ENCODE measurements at places on chromosomes 13 and 19. TPM values are rescaled to one million over a fixed set of nuclear protein-coding genes. Genes with fewer than 3 reads are reported as not detected.

DNA sequence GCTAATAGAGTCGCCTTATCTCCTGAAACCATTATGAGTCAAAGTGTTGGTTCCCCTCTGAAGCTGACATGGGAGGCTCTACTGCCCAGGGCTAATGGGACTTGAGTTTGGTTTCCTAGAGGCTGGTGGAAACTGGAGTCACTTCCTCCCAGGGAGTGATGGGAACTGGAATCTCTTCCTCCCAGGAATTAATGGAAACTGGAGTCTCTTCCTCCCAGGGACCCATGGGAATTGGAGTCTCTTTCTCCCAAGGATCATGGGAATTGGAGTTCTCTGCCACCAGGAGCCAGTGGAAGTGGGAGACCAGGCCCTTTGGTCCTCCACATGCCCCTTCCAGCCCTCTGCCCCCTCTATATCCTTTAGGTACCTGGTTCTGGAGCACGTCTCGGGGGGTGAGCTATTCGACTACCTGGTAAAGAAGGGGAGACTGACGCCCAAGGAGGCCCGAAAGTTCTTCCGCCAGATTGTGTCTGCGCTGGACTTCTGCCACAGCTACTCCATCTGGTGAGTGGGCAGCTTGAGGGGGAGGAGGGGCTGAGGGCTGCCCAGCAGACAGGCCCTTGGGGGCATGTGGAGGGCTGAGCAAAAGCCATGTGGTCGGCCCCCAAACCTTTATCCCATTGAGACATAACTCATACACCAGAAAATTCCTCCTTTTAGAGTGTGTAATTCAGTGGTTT lies 5.5 kb downstream of the BRSK1 start:
- no peaks in the 10 kb centered on the region for H3K36me3 ChIP-seq
- no peak overlapping the region for H3K27ac ChIP-seq
- H3K4me1 ChIP-seq: peaks cover 8% of the 10 kb centered on the region
- no peak overlapping the region for H3K4me3 ChIP-seq

- no peak for DNase-seq
- no peak overlapping the region for H3K27ac ChIP-seq
- H3K27me3 ChIP-seq: no peaks in the 10 kb centered on the region
- no peak overlapping the region for H3K4me3 ChIP-seq
Measured at GRCh38 chr13:113178896-113179167, 20.4 kb downstream of the PROZ start.

GRCh38 chr13:76886005-76886291 lies 257 bp downstream of the KCTD12 start:
- no peak for DNase-seq
- H3K27ac ChIP-seq: no peak overlapping the region
- peak overlapping the region; percentile 85 for H3K4me3 ChIP-seq

DNA sequence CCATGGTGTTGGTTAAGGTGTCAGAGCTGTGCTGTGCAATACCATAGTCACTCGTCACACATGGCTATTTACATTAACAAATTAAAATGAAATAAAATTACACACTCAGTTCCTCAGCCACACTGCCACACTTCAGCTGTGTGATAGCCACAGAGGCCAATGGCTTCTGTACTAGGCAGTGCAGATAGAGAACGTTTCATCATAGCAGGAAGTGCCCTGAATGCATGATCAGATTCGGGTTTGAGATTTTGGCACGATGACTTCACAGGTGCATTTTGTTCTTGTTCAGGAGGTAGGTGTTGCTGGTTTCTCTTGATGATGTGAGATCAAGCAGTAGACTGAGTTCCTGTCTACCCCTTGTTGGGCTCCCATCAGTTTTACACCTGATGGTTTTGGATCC lies 6.5 kb downstream of the ARMC6 start:
- no peak for DNase-seq
- no peak overlapping the region for H3K4me3 ChIP-seq
- no peaks in the 10 kb centered on the region for H3K27me3 ChIP-seq
- H3K27ac ChIP-seq: peak overlapping the region; percentile 18
- peaks cover 20% of the 10 kb centered on the region for H3K36me3 ChIP-seq

- H3K4me1 ChIP-seq: peaks cover 59% of the 10 kb centered on the region
- no peaks in the 10 kb centered on the region for H3K36me3 ChIP-seq
- peak overlapping the region; percentile 43 for H3K4me3 ChIP-seq
- peak; percentile 44 for DNase-seq
- peaks cover 22% of the 10 kb centered on the region for H3K27me3 ChIP-seq
Measured at GRCh38 chr19:919199-920050, 2.3 kb downstream of the KISS1R start.

GRCh38 chr19:1942078-1942933 lies 1.3 kb downstream of the CSNK1G2 start:
- H3K36me3 ChIP-seq: peaks cover 4% of the 10 kb centered on the region
- peak overlapping the region; percentile 98 for H3K27ac ChIP-seq
- DNase-seq: peak; percentile 90
- H3K4me1 ChIP-seq: peaks cover 58% of the 10 kb centered on the region

GRCh38 chr13:58467176-58467575 lies 835.6 kb downstream of the PCDH17 start:
- H3K4me3 ChIP-seq: no peak overlapping the region
- no peak overlapping the region for H3K27ac ChIP-seq
- H3K36me3 ChIP-seq: no peaks in the 10 kb centered on the region
- H3K4me1 ChIP-seq: no peaks in the 10 kb centered on the region

DNA sequence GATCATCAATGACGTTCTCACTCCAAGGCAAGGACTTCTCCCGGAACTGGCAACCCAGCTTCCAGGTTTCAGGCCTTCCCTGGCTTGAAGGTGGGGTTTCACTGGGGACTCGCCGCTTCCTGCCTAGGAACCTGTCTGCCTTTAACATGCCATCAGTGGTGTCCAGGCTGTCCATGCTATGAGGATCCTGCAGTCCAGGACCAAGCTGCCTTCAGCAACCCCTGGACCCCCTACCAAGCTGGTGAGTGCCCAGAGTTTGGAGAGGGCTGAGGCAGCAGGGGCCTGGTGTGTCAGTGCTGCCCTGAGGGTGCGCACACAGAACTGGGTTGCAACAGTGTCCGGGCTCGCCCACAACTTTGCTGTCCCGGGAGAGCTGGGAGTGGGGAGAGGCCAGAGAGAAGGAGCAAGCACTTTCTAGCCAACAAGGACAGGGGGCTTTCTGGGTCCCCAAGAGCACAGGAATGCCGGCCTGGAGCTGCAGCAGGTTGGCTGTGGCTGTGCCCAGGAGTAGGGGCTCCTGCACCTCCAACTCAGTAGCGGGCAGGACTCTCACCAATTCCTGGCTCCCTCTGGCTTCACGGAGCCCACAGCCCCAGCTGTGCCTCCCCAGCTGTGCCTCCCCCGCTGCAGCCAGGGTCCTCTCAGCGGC lies 1563.2 kb upstream of the MIR17HG start:
- DNase-seq: no peak
- no peaks in the 10 kb centered on the region for H3K36me3 ChIP-seq
- H3K27ac ChIP-seq: no peak overlapping the region
- no peaks in the 10 kb centered on the region for H3K27me3 ChIP-seq

DNA sequence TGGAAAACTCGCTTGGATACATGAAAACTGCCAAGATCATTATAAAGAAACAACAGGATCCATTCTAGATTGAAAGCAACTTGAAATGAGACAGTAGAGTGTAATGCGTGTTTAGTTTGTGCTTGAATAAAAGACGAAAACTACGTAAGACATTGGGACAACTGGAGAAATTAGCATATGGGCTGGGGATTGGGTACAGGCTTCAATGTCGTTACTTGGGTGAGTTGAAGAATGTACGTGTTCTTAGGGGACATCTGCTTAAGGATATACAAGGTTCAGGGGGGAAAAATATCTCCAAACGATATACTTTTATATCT lies 471 bp upstream of the ERVK3-1 start:
- no peaks in the 10 kb centered on the region for H3K27me3 ChIP-seq
- H3K4me1 ChIP-seq: peaks cover 21% of the 10 kb centered on the region
- H3K27ac ChIP-seq: peak overlapping the region; percentile 93
- no peak for DNase-seq
- H3K4me3 ChIP-seq: peak overlapping the region; percentile 96
- peaks cover 40% of the 10 kb centered on the region for H3K36me3 ChIP-seq

GRCh38 chr19:583198-583967 lies 6.3 kb upstream of the HCN2 start:
- H3K36me3 ChIP-seq: peaks cover 41% of the 10 kb centered on the region
- DNase-seq: no peak
- H3K4me1 ChIP-seq: peaks cover 13% of the 10 kb centered on the region
- H3K27ac ChIP-seq: no peak overlapping the region

DNA sequence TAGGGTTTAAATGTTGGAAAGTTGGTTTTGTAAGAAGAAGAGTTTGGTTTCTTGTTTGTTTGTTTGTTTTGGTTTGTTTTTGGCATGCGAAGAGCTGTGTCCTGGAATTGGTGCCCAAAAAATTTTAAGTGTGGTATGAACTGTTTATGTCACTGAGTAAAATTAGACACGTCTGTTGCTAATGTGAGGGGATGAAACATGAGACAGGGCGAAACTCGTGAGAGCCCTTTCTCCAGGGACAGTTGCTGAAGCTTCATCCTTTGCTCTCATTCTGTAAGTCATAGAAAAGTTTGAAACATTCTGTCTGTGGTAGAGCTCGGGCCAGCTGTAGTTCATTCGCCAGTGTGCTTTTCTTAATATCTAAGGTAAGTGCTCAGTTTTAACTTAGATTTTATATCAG lies at the start of gene SGCG:
TSS of gene SGCG (plus strand) at position 269 of the 400 bp plus-strand sequence. CDS start 22,716 bp downstream, outside the sequence.
- no peaks in the 10 kb centered on the region for H3K36me3 ChIP-seq
- H3K27ac ChIP-seq: no peak within 1 kb of the TSS
- no peaks in the 10 kb centered on the region for H3K4me1 ChIP-seq
- DNase-seq: no peak
- H3K4me3 ChIP-seq: no peak within 1 kb of the TSS

- H3K27ac ChIP-seq: no peak overlapping the region
- no peak for DNase-seq
- no peaks in the 10 kb centered on the region for H3K36me3 ChIP-seq
- H3K4me1 ChIP-seq: no peaks in the 10 kb centered on the region
- no peak overlapping the region for H3K4me3 ChIP-seq
Measured at GRCh38 chr13:100454876-100455275, 133.7 kb downstream of the GGACT start.

- H3K27me3 ChIP-seq: no peaks in the 10 kb centered on the region
- H3K27ac ChIP-seq: no peak overlapping the region
- H3K4me3 ChIP-seq: no peak overlapping the region
- no peaks in the 10 kb centered on the region for H3K36me3 ChIP-seq
Measured at GRCh38 chr13:33633701-33634545, 184.0 kb upstream of the RFC3 start.

- no peak overlapping the region for H3K27ac ChIP-seq
- no peak for DNase-seq
- no peaks in the 10 kb centered on the region for H3K4me1 ChIP-seq
Measured at GRCh38 chr19:30653646-30654386, 281.6 kb downstream of the ZNF536 start.

- peak; percentile 5 for DNase-seq
- H3K4me3 ChIP-seq: peak overlapping the region; percentile 95
- H3K36me3 ChIP-seq: peaks cover 5% of the 10 kb centered on the region
- no peaks in the 10 kb centered on the region for H3K27me3 ChIP-seq
- H3K27ac ChIP-seq: peak overlapping the region; percentile 97
- H3K4me1 ChIP-seq: peaks cover 18% of the 10 kb centered on the region
Measured at GRCh38 chr13:48304143-48304876, 759 bp downstream of the RB1 start.

GRCh38 chr19:38172001-38172400 lies 52.0 kb downstream of the DPF1 start:
- H3K27me3 ChIP-seq: no peaks in the 10 kb centered on the region
- H3K4me3 ChIP-seq: no peak overlapping the region
- no peak for DNase-seq
- H3K36me3 ChIP-seq: no peaks in the 10 kb centered on the region
- no peaks in the 10 kb centered on the region for H3K4me1 ChIP-seq

GRCh38 chr19:18257503-18258470 lies 16.5 kb downstream of the IQCN start:
- peaks cover 12% of the 10 kb centered on the region for H3K27me3 ChIP-seq
- H3K36me3 ChIP-seq: no peaks in the 10 kb centered on the region

GRCh38 chr13:50979187-50979586 lies 69.6 kb downstream of the RNASEH2B start:
- DNase-seq: no peak
- no peak overlapping the region for H3K4me3 ChIP-seq
- H3K27me3 ChIP-seq: no peaks in the 10 kb centered on the region

- no peak overlapping the region for H3K4me3 ChIP-seq
- H3K4me1 ChIP-seq: no peaks in the 10 kb centered on the region
- H3K36me3 ChIP-seq: no peaks in the 10 kb centered on the region
- no peaks in the 10 kb centered on the region for H3K27me3 ChIP-seq
- H3K27ac ChIP-seq: no peak overlapping the region
Measured at GRCh38 chr13:95235199-95235756, 66.0 kb downstream of the ABCC4 start.

GRCh38 chr19:5253406-5254110 lies 87.1 kb downstream of the PTPRS start:
- DNase-seq: no peak
- no peak overlapping the region for H3K4me3 ChIP-seq
- no peaks in the 10 kb centered on the region for H3K36me3 ChIP-seq
- H3K27ac ChIP-seq: no peak overlapping the region

- H3K36me3 ChIP-seq: no peaks in the 10 kb centered on the region
- H3K4me3 ChIP-seq: no peak overlapping the region
- no peak overlapping the region for H3K27ac ChIP-seq
- peaks cover 4% of the 10 kb centered on the region for H3K27me3 ChIP-seq
- no peak for DNase-seq
- H3K4me1 ChIP-seq: no peaks in the 10 kb centered on the region
Measured at GRCh38 chr13:78476910-78477309, 126.4 kb downstream of the POU4F1 start.

DNA sequence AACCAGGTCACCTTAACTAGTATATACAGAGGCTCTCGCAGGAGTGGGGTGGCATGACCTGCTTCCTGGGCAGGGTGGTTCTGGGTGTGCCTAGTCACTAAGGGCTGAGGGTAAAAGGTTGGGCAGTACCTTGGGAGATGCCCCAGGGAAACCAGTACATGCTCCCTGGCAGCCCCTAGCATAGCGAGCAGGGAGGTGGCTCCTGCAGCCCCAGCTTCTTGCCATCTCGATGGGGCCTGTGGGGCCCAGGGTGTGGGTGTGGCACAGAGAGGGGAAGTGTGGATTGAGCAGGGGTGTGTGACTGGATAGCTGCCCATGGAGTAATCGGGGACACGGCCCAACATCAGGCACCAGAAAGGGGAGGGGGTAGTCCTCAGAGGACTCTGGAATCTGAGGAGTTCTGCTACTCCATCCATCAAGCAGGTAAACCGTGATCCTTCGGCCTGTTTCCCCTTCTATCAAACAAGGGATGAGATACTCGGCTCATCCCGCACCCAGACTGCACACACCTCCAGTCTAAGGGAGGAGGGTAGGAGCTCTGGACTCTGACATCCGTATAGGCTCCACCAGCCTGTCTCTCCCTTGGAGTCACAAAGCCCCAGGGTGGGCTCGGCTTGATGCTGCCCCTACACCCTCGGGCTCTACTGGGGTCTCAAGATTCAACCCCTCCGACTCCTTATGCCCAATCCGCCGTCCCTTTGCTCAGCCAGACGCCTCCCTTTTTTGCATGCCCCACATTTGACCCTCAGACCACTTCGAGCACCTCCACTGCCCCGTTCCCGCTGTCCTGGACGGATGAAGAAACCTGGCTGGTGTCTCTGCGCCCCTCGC lies 1.1 kb downstream of the ZBTB45 start:
- DNase-seq: no peak
- peak overlapping the region; percentile 87 for H3K27ac ChIP-seq
- peaks cover 19% of the 10 kb centered on the region for H3K36me3 ChIP-seq
- no peaks in the 10 kb centered on the region for H3K27me3 ChIP-seq
- H3K4me1 ChIP-seq: peaks cover 61% of the 10 kb centered on the region

The ZNF30 gene
- total RNA-seq: 0.84 TPM

The TMEM147 gene
- 22.0 TPM for total RNA-seq

The AZU1 gene
- total RNA-seq: 0.49 TPM

The NLRP11 gene
- not detected for total RNA-seq

The ZC3H4 gene
- total RNA-seq: 43.7 TPM

The SLC7A10 gene
- total RNA-seq: not detected

The ZNF561 gene
- total RNA-seq: 45.1 TPM

The S1PR4 gene
- total RNA-seq: 73.7 TPM

The SLC8A2 gene
- not detected for total RNA-seq

Measured in CD4-positive, alpha-beta T cell (primary cell).